ENCODE measurements at places on chromosomes 6 and 20. TPM values are rescaled to one million over a fixed set of nuclear protein-coding genes. Genes with fewer than 3 reads are reported as not detected.

Gene RAET1G
- total RNA-seq: 9.8 TPM

Gene SEC23B
- total RNA-seq: 59.9 TPM

Gene NFS1
- 35.4 TPM for total RNA-seq

Gene MSH5
- 12.4 TPM for total RNA-seq

Gene STX7
- 18.8 TPM for total RNA-seq

Gene SLC17A9
- not detected for total RNA-seq

Gene ALDH8A1
- 0.11 TPM for total RNA-seq

Gene OR10C1
- total RNA-seq: not detected

Measured in A549 treated with GW870086 at 1 μM for 4 hours (cell line).